ENCODE measurements at places on chromosomes 1 and 21. TPM values are rescaled to one million over a fixed set of nuclear protein-coding genes. Genes with fewer than 3 reads are reported as not detected.

The STYXL2 gene
- total RNA-seq = not detected

The RFX5 gene
- 32.8 TPM for total RNA-seq

The LUZP1 gene
- total RNA-seq = 26.2 TPM

The EXOSC10 gene
- total RNA-seq = 63.6 TPM

The GBP5 gene
- total RNA-seq = not detected

The GPR25 gene
- not detected for total RNA-seq

The LCE6A gene
- total RNA-seq = not detected

The STRIP1 gene
- 50.3 TPM for total RNA-seq

The RPE65 gene
- not detected for total RNA-seq

The NHLH1 gene
- total RNA-seq = not detected

The CLDN14 gene
- 0.27 TPM for total RNA-seq

The FAM177B gene
- not detected for total RNA-seq

The SAMD11 gene
- 1.6 TPM for total RNA-seq

The C1orf74 gene
- total RNA-seq = 2.4 TPM

The SYNC gene
- total RNA-seq = 141 TPM

The SHISA4 gene
- 20.9 TPM for total RNA-seq

The CRP gene
- not detected for total RNA-seq

The PSMB2 gene
- 22.1 TPM for total RNA-seq

The COL11A1 gene
- total RNA-seq = 0.45 TPM

The TAS1R1 gene
- not detected for total RNA-seq

The GPR153 gene
- 10.9 TPM for total RNA-seq

The TBX19 gene
- total RNA-seq = not detected

The GSTM1 gene
- 24.3 TPM for total RNA-seq

The LHX8 gene
- not detected for total RNA-seq

The RGS16 gene
- 2.3 TPM for total RNA-seq

The GNG4 gene
- not detected for total RNA-seq

The CCDC181 gene
- total RNA-seq = 3.1 TPM

The PLA2G2A gene
- total RNA-seq = 0.27 TPM

The RXRG gene
- not detected for total RNA-seq

The GNAI3 gene
- 17.6 TPM for total RNA-seq

The TCHH gene
- total RNA-seq = 0.09 TPM

The ANXA9 gene
- 0.49 TPM for total RNA-seq

The IL19 gene
- not detected for total RNA-seq

The FAM3B gene
- total RNA-seq = not detected

The TMEM51 gene
- 6.5 TPM for total RNA-seq

The LCE2C gene
- not detected for total RNA-seq

The LINGO4 gene
- total RNA-seq = not detected

The NEK2 gene
- not detected for total RNA-seq

The PPIAL4G gene
- total RNA-seq = not detected

The IVL gene
- not detected for total RNA-seq

The LBR gene
- total RNA-seq = 18.9 TPM

The C1orf50 gene
- total RNA-seq = 4.2 TPM

The SLC9A1 gene
- 1.3 TPM for total RNA-seq

The SLC30A10 gene
- not detected for total RNA-seq

The BMP8B gene
- not detected for total RNA-seq

The ELAPOR1 gene
- 0.45 TPM for total RNA-seq

The S100A2 gene
- 3.3 TPM for total RNA-seq

The C1orf216 gene
- total RNA-seq = 27.2 TPM

The NIBAN1 gene
- total RNA-seq = 121 TPM

The BATF3 gene
- total RNA-seq = not detected

The MCOLN3 gene
- total RNA-seq = 2.3 TPM

The AGBL4 gene
- not detected for total RNA-seq

The HAO2 gene
- not detected for total RNA-seq

The EFHD2 gene
- total RNA-seq = 11.1 TPM

The OR2L2 gene
- total RNA-seq = not detected

Measured in fibroblast of the aortic adventitia (primary cell).